ENCODE measurements at places on chromosomes 3 and 15.

DNA sequence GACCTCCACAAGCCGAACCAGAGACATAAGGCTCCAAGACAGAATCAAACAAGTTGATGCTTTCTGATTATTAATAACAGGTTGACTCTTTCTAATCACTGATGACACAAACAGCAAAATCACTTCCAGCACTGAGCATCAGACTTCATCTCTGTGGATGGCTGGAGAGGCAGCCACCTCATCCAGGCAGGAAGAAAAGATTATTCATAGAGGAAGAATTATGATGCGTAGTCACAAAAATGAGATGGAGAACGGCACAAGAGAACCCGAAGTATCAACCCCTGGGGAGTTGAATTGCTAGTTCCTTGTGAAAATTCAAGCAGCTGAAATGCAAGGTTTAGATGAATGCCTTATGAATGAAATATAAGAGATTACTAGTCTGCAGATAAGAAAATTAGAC lies 49.9 kb upstream of the LMCD1 start:
- no peaks in the 10 kb centered on the region for H3K4me1 ChIP-seq
- H3K4me3 ChIP-seq: no peak overlapping the region
- no peak overlapping the region for H3K27ac ChIP-seq
- no peaks in the 10 kb centered on the region for H3K36me3 ChIP-seq

DNA sequence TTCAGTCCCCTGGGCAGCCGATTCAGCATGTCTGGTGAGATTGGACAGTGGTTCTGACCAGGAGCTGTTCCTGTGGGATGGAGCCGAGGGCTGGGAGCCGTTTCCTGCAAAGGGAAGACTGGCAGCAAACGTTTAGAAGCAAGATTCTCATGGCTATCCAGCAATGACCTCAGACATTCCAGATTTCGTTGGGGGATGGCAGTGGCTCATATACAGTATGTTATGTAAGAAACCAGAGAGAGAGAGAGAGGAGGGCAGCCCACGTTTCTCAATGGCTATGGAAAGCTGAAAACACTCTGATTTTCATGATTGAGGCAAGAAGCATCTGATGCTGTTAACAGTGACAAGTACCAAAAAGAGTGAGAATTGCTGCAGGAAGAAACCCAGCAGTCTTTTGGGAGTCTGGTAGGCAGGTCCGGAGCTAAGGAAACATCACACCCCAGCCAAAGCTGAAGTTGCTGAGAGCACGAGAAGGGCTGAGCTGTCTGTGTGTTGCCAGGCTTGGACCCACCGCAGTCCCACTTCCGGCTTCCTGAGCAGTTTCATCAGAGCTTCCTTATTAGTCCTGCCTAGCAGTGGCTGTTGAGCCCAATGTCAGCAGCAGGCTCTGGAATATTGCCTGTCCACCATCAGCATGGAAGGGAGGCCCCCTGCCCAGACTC lies 25.6 kb upstream of the VPS8 start:
- H3K4me1 ChIP-seq: peaks cover 27% of the 10 kb centered on the region
- no peaks in the 10 kb centered on the region for H3K36me3 ChIP-seq
- peak overlapping the region; percentile 70 for H3K27ac ChIP-seq
- DNase-seq: no peak
- H3K27me3 ChIP-seq: no peaks in the 10 kb centered on the region

GRCh38 chr3:115239717-115240116 lies 92.6 kb upstream of the ZBTB20 start:
- H3K4me1 ChIP-seq: no peaks in the 10 kb centered on the region
- H3K27me3 ChIP-seq: peaks cover 5% of the 10 kb centered on the region
- H3K27ac ChIP-seq: no peak overlapping the region
- no peak for DNase-seq
- no peaks in the 10 kb centered on the region for H3K36me3 ChIP-seq
- no peak overlapping the region for H3K4me3 ChIP-seq

- H3K4me1 ChIP-seq: peaks cover 22% of the 10 kb centered on the region
- H3K36me3 ChIP-seq: no peaks in the 10 kb centered on the region
- H3K27me3 ChIP-seq: no peaks in the 10 kb centered on the region
- H3K27ac ChIP-seq: no peak overlapping the region
- no peak overlapping the region for H3K4me3 ChIP-seq
Measured at GRCh38 chr15:75669191-75669878, 21.6 kb downstream of the SNX33 start.

DNA sequence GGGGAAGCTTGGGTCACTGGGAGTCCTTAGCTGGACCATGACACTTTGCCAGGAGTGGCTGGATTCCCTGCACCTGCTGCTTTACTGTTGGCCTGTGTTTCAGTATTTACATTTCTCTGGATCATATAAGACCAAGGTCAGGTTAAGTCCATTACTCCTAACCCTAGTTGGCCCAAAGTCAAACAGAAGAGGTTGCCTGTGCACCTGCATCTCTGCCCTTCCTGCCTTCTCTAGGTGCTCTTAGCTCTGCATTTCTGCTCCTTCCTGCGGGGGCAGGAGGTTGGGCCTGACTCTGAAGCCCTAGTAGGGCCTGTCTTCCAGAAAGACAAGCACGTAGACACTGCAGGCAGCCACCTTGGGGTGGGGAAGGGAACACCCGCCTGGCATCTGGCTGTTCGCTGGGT lies 124.3 kb downstream of the RPLP1 start:
- no peaks in the 10 kb centered on the region for H3K36me3 ChIP-seq
- no peak overlapping the region for H3K4me3 ChIP-seq
- peaks cover 59% of the 10 kb centered on the region for H3K27me3 ChIP-seq

DNA sequence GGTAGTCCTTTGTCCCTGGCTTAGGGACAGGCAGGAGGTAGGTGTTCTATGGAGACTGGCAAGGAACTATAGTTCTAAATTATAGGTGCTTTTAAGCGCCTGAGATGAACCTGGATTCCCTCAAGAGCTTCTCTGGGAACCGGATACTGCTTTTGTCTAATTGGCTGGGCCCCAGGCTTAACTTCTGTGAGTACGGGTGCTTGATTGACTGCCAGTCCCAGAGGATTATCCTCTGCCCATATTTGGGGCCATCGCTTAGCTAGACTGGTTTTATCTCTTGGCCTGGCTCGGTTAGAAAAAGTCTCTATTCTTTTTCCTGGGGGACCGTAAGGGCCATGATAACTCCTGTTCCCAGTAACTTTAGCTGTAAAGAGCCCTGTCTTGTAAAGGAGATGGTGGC lies 339.1 kb downstream of the KCNH8 start:
- H3K4me1 ChIP-seq: peaks cover 6% of the 10 kb centered on the region
- H3K4me3 ChIP-seq: no peak overlapping the region
- DNase-seq: no peak
- no peak overlapping the region for H3K27ac ChIP-seq
- H3K36me3 ChIP-seq: no peaks in the 10 kb centered on the region
- no peaks in the 10 kb centered on the region for H3K27me3 ChIP-seq

DNA sequence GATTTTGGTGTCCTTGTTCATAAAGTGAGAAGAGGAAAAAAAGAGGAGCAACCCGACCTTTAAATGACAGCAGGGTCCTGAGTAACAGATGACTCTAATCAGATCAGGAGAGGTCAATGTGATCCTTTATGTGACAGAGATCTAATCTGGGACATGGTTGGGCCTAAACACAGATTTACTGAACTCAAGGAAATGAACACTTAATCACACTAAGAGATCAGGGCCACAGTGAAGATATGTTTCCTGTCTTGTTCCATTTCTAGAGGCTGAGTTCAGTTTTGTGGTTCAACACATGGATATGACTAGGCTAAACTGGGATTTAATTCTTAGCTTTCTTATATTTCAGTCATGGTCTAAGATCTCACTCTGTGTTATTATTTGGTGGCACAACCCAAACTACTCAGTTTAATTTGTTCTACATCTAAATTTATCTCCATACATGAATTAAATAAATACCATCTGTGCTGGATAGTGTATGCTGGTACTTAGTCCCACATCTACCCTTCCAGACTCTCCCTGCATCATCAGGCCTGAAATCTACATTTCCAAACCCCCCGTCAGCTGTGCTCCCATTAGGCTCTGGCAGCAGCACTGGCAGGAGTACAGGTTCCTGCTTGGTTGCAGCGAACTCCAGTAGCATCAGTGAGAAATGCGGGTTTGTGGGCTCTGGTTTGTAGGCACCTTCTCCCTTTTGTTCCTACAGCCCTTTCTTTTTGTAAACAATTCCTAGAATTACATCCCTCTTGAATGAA lies 22.6 kb downstream of the SFMBT1 start:
- no peaks in the 10 kb centered on the region for H3K4me1 ChIP-seq
- no peak for DNase-seq
- no peaks in the 10 kb centered on the region for H3K36me3 ChIP-seq
- H3K27ac ChIP-seq: no peak overlapping the region
- H3K4me3 ChIP-seq: no peak overlapping the region
